Cardiac muscle cell (in vitro differentiated cells and primary cell): ENCODE measurements at places on chromosomes 2 and 18. TPM values are rescaled to one million over a fixed set of nuclear protein-coding genes. Genes with fewer than 3 reads are reported as not detected.

GRCh38 chr2:88824951-88825350 lies 133.5 kb downstream of the RPIA start:
- no peaks in the 10 kb centered on the region for H3K4me1 ChIP-seq
- no peaks in the 10 kb centered on the region for H3K27me3 ChIP-seq
- H3K36me3 ChIP-seq = no peaks in the 10 kb centered on the region
- no peak overlapping the region for H3K4me3 ChIP-seq

DNA sequence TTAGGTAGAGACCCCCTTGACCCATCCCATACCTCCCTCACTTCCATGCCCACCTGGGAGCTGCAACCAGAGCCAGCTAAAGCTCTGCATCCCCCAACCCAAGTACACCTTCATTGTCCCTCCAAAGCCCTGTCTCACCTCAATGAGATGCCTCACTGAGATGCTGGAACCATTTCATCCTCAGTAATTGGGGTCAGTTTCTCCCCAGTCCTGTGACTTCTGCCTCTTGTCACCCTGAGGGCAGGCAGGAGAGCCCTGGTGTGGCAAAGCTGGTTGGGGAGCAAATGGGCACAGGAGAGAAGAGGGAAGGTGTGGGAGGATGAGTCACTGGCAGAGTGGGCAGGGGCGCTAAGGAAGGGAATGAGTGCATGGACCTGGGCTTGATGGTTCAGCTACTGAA lies 27.9 kb upstream of the NT5DC4 start:
- no peaks in the 10 kb centered on the region for H3K36me3 ChIP-seq
- no peaks in the 10 kb centered on the region for H3K4me1 ChIP-seq
- no peak for DNase-seq
- no peak overlapping the region for H3K27ac ChIP-seq

DNA sequence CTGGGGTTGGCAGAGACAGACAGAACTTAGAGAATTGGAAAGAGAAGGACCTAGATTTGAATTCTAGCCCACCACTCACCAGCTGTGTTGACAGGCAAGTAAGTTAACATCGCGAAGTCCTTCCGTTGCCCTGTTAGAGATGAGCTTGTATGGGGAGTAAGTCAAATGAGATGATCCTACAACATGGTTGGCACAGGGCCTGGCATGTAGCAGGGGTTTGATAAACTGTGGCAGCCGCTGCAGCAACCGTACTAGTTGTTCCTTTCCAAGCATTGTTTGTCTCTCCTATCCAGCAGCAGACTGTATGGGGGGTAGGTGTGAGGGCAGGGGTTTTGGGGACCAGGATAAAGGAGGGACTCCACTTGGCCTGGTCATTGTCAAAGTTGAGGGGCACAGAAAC lies 16.0 kb downstream of the TET3 start:
- H3K4me3 ChIP-seq = no peak overlapping the region
- H3K4me1 ChIP-seq = peaks cover 22% of the 10 kb centered on the region
- no peak overlapping the region for H3K27ac ChIP-seq
- H3K27me3 ChIP-seq = no peaks in the 10 kb centered on the region

DNA sequence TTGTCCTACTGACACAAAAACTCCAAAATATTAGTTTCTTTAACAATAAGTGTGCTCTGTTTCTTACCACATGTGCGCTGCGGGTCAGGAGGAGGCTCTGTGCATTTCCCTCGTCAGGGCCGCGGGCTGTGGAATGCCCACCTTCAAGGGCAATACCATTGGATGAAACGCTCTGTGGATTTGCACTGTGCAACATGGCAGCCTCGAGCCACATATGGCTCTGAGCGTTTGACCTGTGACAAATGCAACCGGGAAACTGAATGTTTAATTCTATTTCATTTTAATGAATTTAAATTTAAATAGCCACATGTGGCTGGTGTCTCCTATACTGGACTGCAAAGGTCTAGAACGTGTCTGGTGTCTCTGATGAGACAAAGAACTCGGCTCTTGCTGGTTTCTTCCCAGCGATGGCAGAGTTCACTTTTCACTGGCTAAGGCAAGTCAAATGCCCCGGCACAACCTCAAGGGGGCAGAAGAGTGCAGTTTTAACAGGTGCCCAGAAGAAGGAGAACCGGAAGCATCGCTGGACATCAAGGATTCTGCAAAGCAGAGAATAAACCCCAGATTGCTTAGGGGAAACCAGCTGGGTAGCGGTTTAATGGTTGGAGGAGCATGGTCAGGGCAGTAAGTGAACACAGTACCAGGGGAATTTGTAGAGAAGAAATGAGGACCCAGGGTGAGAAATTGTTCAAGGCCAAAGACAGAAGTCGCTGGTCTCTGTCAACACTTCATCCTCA lies 37.0 kb upstream of the TMEM18 start:
- H3K27ac ChIP-seq = no peak overlapping the region
- H3K36me3 ChIP-seq = no peaks in the 10 kb centered on the region

- H3K4me1 ChIP-seq = peaks cover 22% of the 10 kb centered on the region
- peak; percentile 10 for DNase-seq
- H3K36me3 ChIP-seq = no peaks in the 10 kb centered on the region
- H3K27me3 ChIP-seq = peaks cover 8% of the 10 kb centered on the region
- H3K27ac ChIP-seq = peak overlapping the region; percentile 92
Observed at GRCh38 chr18:46712406-46712805, 44.4 kb downstream of the ST8SIA5 start.

DNA sequence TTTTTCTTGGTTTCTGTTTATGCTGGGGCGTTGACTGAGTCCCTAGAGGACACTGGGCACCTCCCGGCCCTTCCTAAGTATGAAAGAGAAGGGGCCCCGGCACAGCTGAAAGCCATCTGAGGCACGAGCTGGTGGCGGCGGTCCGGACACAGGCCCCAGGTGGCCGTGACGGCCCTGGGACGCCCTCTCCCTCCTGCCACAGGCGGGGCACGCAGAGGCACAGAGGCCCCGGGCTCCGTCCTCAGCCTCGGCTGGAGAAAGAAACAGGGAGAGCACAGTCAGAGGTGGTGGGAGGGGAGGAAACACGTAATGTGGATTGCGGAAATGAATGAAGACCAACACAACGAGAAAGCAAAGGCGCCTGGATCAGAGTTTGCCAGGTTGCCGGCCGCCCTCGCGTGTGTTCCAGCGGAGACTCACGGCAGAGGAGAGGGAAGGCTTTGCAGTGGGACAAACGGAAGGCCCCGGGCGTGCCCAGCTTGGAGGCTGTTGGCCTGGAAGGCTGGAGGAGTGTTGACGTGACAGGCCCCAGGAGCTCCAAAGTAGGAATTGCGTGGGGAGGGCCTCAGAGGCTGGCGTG lies 119.1 kb downstream of the PTGR3 start:
- DNase-seq = no peak
- H3K4me3 ChIP-seq = no peak overlapping the region
- H3K4me1 ChIP-seq = no peaks in the 10 kb centered on the region
- no peak overlapping the region for H3K27ac ChIP-seq

DNA sequence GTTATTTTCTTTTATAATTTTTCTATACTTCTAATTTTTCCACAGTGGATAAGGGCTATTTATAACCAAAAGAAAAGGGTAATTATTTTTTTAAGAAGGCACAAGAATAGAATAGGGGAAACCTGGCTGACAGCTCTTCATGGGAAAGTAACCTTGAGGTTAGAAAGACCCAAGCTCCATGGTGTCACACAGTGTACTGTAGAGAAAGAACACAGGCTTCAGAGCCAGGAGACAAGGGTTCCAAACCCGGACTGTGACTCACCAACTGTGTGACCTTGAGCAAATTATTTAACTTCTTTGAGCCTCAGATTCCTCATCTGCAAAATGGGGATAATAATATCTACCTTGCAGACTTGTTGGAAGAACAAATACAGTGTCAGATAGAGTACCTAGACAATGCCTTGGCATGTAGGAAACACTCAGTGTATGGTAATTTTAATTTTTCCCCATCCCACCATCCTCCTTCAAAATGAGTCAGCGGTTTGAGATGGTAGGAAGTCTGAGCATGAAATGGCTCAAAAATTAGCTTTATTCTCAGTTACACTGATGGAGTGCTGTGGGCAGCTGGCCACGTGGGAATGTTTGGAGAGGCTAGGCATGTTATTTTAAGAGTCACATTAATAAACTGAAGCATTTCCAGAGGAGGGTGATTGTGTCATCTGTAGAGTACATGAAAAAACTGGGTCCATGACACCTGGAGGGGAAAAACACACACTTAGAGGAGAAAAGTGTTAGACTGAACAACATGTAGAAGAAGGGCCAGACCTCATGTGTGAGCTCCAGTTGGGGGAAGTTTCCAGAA lies 36.7 kb downstream of the TMEM37 start:
- no peak overlapping the region for H3K27ac ChIP-seq
- no peaks in the 10 kb centered on the region for H3K4me1 ChIP-seq
- no peaks in the 10 kb centered on the region for H3K27me3 ChIP-seq
- no peak overlapping the region for H3K4me3 ChIP-seq

SIGLEC15 gene
- 4.2 TPM in 1 of 2 replicates, not detected in the other for total RNA-seq

ANKRD29 gene
- total RNA-seq = 0.14 and 0.77 TPM in 2 replicates

DNA sequence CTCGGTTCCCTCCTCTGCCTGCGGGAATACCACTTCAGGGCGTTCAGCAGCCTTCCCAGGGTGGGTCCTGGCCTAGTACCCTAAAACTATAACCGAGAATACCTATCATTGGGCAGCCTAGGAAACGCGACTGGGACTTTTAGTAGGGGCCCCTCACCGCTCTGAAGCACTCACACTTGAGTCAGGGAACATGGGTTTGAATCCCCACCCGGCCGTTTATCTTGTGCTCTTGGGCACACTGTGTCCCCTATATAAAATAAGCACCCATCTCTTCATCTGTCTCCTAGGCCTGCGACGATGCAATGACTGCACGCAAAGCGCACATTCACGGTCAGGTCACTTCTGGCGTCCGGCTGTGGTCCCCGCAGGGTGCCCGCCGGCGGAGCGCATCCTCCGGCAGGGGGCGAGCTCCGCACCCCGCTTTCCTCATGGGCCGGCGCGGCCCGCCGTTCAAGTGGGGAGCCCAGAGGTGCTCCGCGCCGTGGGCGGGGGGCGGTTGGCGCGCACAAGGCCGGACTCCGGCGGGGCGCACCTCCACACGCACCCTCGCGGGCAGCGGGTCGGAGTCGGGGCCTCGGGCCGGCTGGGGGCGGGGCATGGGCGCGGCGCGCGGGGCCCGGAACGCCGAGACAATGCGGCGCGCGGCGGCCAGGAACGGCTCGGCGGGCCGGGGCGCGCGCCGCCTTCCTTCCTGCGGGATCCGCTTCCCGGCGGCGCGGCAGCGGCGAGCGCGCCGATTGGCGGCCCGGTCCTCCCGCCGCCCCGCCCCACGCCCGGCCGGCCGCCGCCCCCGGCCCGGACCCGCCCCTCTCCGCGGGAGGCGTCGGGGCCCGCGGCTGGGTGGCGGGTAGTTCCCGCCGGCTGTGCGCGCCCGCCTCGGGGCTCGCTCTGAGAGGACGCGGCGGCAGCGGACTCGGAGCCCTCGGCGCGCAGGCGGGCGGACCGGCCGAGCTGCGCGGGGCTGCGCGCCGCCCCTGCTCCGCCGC lies at the start of gene ASAP2:
ASAP2 (plus strand) TSS at position 850 of the 986 bp plus-strand sequence. CDS start 293 bp downstream, outside the sequence.
- no peak within 1 kb of the TSS for H3K27ac ChIP-seq
- DNase-seq = peak; percentile 85
- no peaks in the 10 kb centered on the region for H3K36me3 ChIP-seq
- H3K4me1 ChIP-seq = peaks cover 13% of the 10 kb centered on the region
- H3K4me3 ChIP-seq = peak within 1 kb of the TSS; percentile 81

GRCh38 chr2:147487286-147487977 lies 357.4 kb upstream of the ACVR2A start:
- peaks cover 7% of the 10 kb centered on the region for H3K4me1 ChIP-seq
- H3K27ac ChIP-seq = no peak overlapping the region
- H3K4me3 ChIP-seq = no peak overlapping the region
- peak; percentile 28 for DNase-seq

DNA sequence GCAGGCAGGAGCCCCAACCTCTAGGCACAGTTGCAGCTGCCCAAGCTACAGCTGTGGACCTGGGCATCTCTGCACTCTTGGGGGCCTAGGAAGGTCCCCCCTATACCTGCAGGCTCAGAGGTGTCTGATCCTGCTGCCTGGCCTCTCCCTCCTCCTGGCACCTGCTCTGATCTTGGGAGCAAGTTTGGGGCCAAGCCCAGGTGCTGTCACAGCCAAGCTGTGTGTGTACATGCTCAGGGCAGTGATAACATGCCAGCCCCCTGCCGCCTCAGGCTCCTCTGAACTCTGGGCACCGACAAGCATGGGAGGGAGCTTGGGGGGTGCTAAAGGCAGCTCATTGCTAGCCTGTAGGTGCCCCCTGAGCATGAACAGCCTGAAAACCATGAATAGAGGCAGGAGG lies 829.6 kb upstream of the VRK2 start:
- H3K4me3 ChIP-seq = no peak overlapping the region
- DNase-seq = no peak
- H3K27ac ChIP-seq = no peak overlapping the region
- no peaks in the 10 kb centered on the region for H3K36me3 ChIP-seq

DNA sequence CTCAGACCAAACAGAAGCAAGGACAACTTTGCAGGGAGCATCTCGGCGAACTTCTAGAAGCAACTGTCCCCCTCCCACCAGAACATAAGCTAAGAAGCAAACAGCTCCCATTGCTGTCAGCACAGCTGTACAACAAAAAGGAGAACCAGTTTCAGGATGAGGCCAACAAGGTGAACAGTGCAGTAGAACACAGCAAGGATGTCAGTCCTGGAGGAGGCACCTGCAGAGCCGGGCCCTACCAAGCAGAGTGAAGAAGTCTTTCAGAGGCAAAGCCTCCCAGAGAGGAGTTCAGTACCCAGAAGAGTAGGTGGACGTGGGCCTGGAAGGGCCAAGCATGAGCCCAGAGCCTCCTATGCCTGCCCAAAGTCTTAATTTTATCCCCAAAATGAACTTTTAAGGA lies 1.0 kb downstream of the PASK start:
- H3K27me3 ChIP-seq = peaks cover 5% of the 10 kb centered on the region
- H3K4me3 ChIP-seq = peak overlapping the region; percentile 90
- H3K27ac ChIP-seq = no peak overlapping the region
- H3K4me1 ChIP-seq = peaks cover 7% of the 10 kb centered on the region

DNA sequence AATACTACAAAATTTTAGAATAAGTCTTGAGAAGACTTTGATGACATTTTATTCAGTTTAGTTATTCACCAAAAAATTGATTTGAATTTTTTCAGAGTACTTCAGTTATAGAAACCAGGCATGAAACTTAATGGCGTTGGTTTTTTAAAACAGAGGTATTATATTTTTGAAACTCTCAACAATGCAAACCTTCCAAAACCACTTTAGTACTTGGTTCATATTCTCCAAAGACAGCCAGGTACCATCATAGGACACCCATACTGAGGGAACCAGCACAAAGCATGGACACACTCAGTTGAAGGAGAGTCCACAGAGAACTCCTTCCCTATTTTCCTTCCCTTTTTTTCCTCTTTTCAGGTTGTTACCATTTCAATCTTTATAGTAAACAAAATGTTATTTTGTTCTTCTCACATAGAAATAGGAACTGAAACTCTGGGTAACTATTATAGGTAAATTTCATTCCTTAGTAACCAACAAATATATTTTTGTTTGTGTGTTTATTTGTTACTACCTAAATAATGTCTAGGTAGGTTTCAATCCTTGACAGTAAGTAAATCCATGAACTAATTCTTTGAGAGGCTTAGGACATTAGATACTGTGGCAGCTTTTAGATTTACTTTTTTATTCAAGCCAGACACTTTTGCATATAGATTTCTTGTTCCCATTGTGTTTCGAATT lies 95.8 kb downstream of the TMEFF2 start:
- H3K4me3 ChIP-seq = no peak overlapping the region
- DNase-seq = no peak
- no peaks in the 10 kb centered on the region for H3K4me1 ChIP-seq
- no peaks in the 10 kb centered on the region for H3K36me3 ChIP-seq

- H3K27ac ChIP-seq = no peak overlapping the region
- H3K27me3 ChIP-seq = no peaks in the 10 kb centered on the region
- no peak overlapping the region for H3K4me3 ChIP-seq
- DNase-seq = no peak
- no peaks in the 10 kb centered on the region for H3K36me3 ChIP-seq
Observed at GRCh38 chr2:181810823-181811695, 80.5 kb upstream of the ITPRID2 start.

- no peak overlapping the region for H3K27ac ChIP-seq
- no peaks in the 10 kb centered on the region for H3K4me1 ChIP-seq
- H3K4me3 ChIP-seq = no peak overlapping the region
- H3K36me3 ChIP-seq = no peaks in the 10 kb centered on the region
- peaks cover 4% of the 10 kb centered on the region for H3K27me3 ChIP-seq
- DNase-seq = no peak
Observed at GRCh38 chr2:13193075-13193474, 476.3 kb downstream of the TRIB2 start.
